ENCODE measurements at places on chromosomes 12 and 14.
A peak's percentile ranks its signal among the peaks of the same experiment; 100 is the strongest.

DNA sequence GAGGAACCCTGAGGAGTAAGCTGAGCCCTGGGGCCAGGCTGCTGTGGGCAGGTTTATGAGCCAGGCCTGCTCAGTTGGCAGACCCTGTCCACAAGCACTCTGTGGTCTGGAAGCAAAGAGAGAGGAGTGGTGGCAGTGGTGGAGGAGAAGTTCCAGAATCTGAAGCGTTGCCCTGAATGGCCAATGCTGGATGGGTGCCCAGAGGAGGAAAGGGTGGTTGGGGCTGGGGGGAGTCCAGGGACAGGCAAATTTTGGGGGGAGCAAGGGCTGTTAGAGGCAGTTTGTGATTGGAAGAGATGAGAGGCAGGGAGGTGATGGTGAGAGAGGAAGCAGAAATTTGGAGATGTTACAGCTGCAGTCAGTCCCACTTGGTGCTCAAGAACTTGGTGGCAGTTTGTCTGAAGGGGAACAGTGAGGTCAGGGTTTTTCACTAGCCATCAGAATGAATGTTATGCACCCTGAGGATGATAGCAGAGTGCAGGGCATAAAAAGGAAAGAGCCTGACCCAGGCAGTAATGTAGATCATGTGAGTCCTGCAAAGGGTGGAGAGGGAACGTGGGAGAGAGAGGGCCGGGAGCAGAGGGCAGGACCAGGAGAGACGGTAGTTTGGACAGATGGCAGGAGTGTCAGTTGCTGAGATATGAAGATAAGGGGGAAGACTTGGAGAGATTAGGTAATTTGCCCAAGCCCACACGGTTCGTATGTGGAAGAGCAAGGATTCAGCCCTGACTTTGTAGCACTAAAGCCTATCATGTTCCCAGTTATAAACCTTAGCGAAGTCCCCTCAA, 51.2 kb downstream of the GALNT8 start:
- DNase-seq = no peak

DNA sequence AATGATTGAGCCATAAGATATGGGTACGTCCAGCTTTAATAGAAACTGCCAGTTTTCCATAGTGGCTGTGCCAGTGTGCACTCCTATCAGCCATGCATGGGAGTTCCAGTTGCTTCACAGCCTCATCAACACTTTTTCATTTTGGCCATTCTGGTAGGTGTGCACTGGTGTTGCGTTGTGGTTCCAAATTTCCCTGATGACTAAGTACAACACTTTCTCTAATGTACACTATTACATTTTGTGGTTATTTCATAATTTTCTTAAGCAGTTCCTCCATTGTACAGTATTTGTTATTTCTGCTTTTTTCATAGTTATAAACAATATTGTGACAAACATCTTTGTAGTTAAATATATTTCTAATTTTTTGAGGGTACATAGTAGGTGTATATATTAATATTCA, 21.5 kb upstream of the OAS1 start:
- DNase-seq = no peak

DNA sequence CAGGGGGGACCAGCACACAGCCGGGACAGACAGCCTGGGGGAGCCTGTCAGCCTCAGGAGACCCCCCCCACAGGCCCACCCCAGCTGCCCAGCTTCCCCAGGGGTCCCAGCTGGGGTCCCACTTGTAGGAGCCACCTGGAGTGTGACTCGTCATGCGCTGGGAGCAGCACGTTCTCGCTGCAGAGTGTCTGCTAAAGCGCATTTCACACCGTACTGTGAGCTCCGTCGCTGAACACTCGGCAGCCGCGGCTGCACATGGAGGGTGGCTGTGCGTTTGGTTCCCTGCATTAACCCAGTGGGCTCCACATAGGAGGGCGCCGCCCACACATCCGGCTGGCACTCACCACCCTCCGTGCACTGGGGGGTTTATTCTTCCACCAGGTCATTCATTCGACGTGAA, 56.7 kb downstream of the FBRSL1 start:
- DNase-seq = no peak

GRCh38 chr14:104326848-104327247, 188.5 kb downstream of the KIF26A start:
- no peak for DNase-seq

- DNase-seq = peak; percentile 19
Measured at GRCh38 chr14:96962337-96962736, 165.2 kb downstream of the VRK1 start.

DNA sequence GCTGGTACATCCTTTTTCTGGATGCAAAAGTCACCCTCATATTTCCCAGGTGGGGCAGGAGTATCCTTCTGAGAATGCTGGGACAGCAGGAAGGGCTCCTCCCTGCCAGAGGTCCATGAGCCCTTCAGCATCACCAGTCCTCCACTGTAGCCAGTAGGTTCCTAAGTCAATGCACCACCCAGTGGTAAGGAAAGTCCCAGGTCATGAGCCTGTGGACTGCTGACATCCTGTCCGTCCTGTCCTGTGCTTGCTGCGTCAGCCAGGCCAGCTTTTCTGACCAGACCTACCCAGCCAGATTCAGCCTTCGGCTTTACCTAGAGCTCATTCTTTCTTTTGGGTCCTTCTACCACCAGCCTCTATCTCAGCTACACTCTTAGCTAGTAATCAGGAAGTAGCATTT, 23.0 kb upstream of the ACTN1 start:
- DNase-seq = no peak

Data from activated effector memory CD4-positive, alpha-beta T cell treated with Interleukin-2 at 50 U/mL for 16 hours (primary cell).